Left renal pelvis (tissue), 4 donors: ENCODE measurements at places on chromosomes 5 and 9.

DNA sequence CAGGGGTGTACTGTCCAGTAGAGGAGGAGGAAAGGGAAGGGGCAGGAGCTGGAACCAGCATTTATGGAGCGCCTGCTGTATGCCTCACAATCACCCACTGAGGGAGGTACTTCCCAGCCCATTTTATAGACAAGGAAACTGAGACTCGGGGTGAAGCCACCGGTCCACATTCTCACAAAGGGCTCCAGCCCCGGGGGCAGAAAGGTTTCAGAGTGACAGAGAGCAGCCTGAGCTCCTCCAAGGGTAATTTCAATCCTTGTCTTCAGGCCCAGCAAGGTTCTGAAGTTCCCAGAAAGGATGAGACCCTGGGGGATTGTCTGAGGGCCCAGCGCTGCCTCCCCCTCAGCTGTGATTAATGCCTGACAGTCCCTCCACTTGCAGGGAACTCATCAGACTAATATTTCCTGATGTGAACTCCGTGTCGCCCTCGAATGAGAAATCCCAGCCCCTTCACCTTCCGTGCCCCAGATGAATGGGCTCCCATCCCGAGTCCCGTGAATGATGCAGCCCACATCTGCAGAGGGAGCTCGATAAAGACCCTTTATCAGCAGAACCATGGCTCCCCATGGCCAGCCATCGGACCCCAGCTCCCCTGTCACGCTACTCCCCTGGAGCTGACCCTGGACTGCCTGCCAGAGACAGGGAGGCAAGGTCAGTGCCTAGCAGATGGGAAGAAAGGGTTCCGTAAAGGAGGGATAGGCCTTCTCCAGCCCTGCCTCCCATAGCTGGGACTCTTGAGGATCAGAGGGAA is 32.1 kb upstream of the MVB12B start:
- DNase-seq: no peak

DNA sequence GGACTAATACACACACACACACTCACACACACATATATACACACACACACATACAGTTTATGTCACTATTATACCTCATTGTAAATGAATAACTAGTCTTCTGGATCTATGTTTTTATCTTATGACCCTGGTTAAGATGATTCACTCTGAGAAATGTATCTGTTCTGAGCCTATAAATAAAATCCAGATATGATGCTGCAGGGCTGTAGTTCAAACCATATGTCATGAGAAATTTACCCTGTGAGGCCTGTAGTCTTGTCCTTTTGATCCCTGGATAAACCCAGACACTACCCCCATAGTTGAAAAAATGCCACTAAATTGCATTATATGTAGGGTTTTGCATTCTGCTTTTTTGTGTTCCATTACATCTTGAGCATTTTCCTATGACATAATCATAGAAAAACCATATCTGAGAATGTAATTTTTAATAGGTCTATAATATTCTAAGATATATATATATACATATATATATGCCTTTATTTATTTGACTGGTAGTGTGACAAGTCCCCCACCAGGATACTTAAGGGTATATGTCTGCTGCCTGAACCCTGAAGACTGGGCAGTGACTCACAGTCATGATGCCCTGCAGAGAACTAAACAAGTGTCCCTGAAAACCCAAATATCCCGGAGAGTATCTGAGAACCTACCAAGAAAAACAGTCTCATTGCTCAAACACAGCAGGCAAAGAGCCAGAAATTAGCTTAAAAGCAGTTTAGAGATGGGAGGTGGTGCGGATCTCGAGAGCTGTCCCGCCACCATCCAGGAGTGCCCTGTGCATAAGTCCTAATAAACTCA is 18.4 kb upstream of the ALDOB start:
- no peak for DNase-seq

DNA sequence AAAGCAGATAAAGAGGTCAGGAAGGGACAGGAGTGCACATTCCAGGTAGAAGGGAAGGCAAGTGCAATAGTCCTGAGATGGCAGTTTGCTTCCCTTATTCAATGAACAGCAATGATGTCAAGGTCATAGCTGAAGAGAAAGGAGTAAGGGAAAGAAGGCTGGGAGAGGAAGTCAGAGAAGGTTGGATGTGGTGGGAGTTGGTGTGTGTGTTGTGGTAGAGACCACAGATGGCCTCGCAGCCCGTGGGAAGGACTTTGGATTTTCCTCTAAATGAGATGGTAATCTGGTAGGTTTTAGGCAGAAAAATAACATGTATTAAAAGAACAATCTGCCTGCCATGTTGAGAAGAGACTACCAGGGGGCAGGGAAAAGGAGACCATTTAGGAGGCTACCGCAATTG is 25.1 kb upstream of the LPAR1 start:
- no peak for DNase-seq

GRCh38 chr9:114899461-114899860 is 30.9 kb downstream of the TNFSF8 start:
- no peak for DNase-seq

GRCh38 chr9:99851500-99851822 is 29.8 kb downstream of the NR4A3 start:
- no peak for DNase-seq

DNA sequence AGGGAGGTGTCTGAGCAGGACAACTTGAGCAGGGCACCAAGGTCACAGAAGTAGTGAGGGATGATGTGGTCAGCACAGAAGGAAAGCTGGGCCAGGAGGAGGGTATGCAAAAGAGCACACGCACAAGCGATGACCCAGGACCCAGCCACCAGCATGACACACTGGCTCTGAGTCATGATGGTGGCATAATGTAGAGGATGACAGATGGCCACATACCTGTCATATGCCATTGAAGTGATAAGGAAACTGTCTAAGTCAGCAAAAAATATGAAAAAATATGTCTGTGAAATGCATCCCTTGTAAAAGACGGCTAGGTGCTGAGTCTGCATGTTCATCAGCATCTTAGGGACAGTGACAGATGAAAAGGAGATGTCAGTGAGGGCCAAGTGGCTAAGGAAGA is 380 bp downstream of the OR1J1 start:
- no peak for DNase-seq

DNA sequence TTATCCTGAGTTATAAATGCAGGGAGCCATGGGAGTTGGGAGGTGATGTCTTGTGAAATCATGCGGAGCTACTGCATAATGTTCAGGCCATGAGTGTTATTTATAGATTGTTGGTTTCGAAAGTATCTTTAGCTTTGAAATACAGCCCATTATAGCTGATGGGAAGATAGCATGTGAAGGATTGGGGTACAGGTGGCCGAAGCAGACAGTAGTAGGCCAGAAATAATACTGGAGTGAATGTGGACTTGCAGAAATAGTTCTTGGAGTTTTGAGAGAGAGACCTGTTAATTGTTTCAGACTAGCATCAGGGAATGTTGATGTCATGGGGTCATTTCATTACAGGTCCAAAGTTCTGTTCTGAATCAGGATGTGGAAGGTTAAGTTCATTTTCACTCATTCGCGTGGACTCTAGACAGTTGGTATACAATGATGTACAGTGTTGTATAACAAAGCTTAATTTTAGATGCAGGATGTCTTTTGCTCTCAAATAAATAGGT is 3.8 kb downstream of the ATP6V1G1 start:
- no peak for DNase-seq

- no peak for DNase-seq
Measured at GRCh38 chr5:72539038-72539437, 31.8 kb upstream of the ZNF366 start.

GRCh38 chr5:31445041-31445600 is 86.8 kb downstream of the DROSHA start:
- no peak for DNase-seq

DNA sequence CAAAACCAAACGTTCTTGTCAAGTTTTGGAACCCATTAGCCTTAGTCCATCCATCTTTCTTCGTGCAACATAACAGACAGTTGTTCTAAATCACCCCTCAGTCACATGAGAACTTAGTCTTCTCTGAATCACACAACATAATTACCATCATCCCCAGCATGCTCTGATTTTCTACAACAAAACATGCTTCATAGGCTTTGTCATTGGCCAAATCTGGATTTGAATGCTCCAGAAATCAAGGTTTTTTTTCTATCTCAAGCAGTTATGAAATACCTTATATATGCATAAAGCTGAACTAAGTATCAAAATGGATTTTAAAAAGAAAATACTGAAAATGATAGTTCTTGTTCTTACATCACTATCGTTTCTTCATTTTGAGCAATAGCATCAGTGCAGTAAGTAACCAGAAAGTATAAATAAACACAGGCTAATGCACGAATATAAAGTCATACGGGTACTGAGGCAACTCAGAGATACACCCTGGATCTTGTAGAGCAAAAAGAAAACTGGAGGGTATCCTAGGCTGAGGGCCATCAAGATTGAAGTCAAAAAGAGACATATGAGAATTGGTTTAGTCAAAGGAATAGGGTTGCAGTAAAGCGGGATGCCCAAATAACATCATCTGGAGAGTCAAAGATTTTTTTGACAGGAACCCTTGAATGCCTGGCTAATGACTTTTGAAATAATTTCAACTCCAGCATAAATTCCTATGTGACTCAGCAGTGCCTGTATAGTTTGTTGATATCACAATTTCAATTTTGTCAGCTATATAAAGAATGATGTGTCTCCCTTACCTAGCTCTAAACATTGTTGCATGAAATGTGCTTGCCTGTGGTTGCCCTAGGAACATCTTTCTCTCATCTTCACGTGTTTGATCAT is 164.7 kb downstream of the ADAMTSL1 start:
- DNase-seq: no peak

DNA sequence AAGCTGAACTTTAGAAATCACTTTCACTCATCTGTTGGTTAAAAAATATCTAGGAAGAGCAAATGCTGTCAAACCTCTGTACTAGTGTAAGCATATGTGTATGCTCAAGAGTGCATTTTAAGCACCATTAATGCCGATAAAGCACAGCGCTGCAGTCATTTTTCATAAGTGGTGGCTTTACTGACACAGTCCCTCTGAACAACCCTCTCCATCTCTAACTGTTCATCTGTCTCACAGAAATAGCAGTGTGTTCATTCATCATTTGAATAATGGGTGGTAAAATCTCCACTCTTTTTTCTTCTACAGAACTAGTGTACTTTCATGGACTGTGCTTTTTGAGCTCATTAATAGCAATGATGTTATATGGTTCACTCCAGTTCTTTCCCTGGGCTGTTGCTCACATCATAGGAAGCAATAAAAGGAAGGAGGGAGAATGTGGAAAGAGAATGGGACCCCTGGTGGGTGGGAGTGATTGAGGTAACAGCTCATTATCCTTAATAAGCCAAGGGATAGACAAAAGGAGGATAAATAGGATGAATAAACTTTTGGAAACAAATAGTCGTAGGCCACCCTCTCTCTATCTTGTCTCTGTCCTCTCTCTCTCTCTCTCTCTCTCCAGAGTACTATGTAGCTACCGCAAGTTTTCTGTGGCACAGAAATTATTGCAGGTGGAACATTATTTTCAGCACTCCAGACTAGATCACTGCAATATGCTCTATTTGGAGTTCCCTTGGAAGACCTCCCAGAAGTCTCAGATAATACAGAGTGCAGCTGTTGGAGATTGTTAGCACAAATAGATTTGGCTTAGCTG is 117.9 kb upstream of the PRDM9 start:
- peak; percentile 4 for DNase-seq

- DNase-seq: no peak
Measured at GRCh38 chr5:88875341-88876234, 7.4 kb downstream of the MEF2C start.

- DNase-seq: no peak
Measured at GRCh38 chr5:77418601-77419581, 73.2 kb downstream of the WDR41 start.

DNA sequence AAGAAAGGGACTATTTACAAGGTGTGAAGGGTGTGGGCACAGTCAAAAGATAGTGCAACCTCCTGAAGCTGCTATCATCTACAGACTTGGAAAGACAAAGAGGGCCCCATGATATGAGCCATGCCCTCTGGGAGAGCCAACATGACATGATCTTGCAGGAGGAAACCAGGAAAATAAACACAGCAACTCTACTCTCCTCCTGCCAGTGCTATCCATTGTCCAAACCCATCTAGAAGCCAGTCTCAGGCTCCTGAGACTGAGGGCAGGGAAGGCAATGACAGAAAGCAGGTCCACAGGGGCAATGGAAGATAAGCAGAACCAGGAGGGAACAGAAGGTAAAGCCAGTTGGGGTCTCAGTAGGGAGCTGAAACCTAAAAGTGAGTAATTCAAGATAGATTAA is 37.1 kb downstream of the PLPP1 start:
- DNase-seq: no peak

DNA sequence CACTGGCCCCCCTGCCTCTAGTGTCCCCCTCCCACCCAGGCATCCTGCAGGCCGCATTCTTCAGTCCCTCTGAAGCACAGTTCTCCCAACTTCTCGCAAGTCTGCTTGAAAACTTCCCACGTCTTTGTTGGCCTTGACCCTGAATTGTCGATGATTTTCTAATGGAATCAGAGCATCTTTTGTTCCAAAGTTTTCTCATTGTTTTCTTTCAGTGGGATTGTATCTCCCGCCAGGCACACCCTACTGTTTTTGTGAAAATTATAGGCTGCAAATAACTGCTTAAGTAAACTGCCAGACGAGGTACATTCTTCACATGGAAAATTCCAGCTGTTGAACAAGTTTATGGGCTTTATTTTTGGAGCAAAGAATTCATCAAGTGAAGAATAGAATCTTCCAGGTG is 122.6 kb upstream of the SLC25A48 start:
- no peak for DNase-seq

- no peak for DNase-seq
Measured at GRCh38 chr5:77630114-77630680, 8.3 kb downstream of the OTP start.

- no peak for DNase-seq
Measured at GRCh38 chr9:89742660-89743059, 137.8 kb downstream of the GADD45G start.

GRCh38 chr9:128382261-128382660 is 11.1 kb downstream of the URM1 start:
- no peak for DNase-seq

GRCh38 chr5:67081261-67081660 is 115.3 kb downstream of the CD180 start:
- DNase-seq: no peak

- DNase-seq: no peak
Measured at GRCh38 chr9:115126404-115126803, 8.4 kb upstream of the TNC start.

DNA sequence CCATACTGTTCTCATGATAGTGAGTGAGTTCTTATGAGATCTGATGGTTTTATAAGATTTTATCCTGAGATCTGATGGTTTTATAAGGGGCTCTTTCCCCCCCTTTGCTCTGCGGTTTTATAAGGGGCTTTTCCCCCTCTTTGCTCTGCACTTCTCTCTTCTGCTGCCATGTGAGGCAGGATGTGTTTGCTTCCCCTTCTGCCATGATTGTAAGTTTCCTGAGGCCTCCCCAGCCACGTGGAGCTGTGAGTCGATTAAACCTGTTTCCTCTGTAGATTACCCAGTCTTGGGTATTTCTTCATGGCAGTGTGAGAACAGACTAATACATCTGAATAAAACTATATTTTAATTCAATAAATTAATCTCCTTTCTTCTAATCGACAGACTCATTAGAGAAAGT is 64.9 kb upstream of the ZSWIM6 start:
- DNase-seq: no peak
